ENCODE measurements at places on chromosomes 16 and 17.

DNA sequence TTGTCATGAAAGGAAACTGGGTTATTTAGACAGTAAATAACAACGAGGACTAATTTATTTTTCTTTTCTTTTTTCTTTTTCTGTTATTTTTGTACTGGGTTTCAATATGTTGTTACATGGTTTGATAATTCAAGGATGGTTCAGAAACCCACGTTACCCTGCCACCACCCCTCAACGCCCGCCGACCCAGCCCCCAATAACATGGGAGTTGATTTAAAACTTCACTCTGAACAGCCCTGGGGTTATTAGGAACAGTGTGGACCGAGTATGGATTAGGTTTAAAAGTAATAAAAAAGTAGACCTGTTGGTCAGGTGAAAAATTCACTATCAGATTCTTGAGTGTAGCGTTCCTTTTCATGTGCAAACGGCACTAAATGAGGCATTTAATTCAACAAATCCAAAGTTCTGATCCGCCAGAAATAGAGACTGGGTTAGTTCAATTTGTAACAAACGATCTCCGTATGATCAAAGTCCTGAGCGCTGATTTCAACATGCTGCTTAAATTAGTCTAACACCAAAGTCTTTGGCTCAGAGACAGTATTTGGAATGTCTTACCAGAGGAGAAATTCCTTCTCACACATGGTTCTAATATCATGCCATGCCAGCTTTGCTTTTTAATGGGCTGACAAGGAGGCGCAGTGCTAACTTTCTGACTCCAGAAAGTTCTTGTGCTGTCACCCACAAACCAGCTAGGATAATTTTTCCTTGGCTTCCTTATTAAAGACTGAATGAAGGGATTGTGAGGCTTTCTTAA, 173.1 kb upstream of the IRX3 start:
- DNase-seq, result no peak

DNA sequence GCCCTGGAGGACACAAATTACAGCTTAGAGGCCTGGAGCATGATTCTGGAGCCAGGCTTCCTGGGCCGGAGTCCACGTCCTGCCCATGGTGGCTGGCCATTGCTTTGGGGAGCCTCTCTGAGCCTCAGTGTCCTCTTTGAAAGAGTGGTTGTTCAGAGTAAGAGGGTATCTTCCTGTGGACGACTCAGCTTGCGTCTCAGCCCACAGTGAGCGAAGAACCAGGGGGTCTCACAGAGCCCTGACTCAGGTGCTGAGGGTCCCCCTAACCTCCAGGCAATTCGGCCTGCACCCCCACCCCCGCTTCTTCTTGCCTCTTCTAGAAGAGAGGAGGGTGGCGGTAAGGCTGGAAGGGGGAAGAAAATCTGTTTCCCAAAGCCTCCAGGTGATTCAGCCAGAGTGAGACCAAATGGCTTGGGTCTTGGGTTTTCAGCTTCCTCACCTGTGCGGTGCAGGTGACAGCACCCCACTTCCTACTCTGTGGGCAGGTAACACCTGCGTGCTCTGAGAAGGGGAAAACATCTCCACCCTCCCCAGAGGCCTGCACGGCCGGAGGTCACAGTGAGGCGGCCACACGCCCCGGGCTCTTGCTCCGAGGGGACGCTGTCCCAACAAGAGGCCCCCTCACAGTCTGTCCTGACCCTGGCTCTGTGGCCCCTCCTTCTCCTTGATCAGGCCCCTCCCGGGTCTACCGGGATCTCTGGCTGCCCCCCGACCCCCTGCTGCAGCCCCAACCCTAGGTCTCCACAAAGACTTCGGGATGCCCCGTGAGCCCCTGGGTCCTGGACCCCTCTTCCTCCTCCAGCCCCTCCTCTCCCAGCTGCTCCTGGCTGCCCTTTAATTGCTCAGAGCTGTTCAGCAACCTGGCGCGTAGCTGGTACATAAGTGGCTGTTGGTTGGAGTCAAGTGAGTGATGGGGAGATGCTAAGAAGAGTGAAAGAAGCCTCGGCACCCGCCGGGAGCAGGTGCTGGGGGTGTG, 119.2 kb downstream of the METRNL start:
- DNase-seq, result no peak

GRCh38 chr17:58052945-58053715, 30.1 kb upstream of the DYNLL2 start:
- no peak for DNase-seq

DNA sequence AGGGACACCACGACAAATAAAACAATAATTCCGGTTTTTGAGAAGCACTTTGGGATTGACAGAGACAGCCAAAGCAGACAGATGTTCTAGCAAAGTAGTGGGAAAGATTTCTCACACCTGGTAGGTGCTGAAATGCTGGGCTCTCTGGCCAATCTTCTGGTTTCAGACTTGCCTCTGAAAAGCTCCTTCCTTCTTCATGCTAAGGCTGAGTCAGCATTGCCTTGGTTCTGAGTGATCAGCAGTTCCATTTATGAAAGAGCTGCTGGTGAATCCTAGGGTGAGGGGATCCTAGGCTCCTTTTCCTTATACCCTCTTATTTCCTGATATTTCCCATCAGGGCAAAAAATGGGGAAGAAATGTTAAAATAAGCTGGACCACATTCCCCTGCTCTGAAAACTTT, 268.7 kb upstream of the SALL1 start:
- DNase-seq, result no peak

- DNase-seq, result no peak
Observed at GRCh38 chr17:4425398-4425797, 8.3 kb upstream of the SPNS3 start.

- no peak for DNase-seq
Observed at GRCh38 chr17:67629971-67630320, 87.8 kb upstream of the NOL11 start.

GRCh38 chr17:7591596-7591995, 1.7 kb upstream of the SOX15 start:
- DNase-seq, result no peak

DNA sequence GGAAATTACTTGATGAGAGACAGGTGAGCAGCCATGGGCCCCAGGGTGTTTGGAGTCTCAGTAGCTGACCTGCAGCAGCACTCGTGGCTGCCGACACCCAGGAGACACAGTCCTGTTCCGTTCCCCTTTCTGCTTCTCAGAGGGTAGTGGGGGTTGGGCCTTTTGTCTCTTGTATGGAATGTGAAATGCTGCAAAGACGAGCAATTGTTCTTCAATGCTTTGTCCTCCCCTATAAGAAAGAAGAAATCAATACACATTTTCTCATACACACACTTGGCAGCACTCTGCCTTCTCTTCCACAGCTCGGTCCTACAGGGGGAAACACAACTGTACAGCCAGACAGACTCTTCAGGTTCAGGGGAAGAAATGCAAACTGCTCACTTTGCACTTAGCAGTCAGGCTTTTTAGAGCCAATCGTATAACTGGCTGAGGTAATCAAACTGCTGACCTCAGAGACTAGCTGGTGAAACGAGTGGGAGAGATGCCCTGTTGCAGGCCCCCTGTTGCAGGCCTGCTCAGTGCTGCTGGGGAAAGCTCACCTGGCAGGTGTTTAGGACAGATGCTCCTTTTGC, 96.7 kb downstream of the AATF start:
- no peak for DNase-seq

GRCh38 chr17:63681530-63681929, 18.4 kb downstream of the LIMD2 start:
- no peak for DNase-seq

DNA sequence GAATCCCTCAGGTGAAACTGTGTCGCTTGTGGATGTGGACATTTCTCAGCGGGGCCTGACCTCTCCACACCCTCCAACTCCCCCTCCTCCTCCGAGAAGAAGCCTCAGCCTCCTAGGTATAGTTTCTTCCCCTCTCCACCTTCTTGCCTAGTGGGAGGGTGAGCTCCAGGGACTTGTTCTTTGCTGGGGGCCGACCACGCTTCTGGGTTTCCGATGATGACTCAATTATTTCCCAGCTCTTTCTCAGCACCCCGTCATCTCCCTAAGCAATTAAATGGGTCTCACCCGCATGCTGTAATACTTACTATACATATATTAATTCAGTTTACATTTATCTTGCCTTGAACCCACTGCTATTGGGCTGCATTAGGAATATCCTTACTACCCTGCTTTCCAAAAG, 13.1 kb downstream of the SOCS7 start:
- DNase-seq, result no peak

GRCh38 chr16:4372001-4372577, 441 bp downstream of the VASN start:
- no peak for DNase-seq

DNA sequence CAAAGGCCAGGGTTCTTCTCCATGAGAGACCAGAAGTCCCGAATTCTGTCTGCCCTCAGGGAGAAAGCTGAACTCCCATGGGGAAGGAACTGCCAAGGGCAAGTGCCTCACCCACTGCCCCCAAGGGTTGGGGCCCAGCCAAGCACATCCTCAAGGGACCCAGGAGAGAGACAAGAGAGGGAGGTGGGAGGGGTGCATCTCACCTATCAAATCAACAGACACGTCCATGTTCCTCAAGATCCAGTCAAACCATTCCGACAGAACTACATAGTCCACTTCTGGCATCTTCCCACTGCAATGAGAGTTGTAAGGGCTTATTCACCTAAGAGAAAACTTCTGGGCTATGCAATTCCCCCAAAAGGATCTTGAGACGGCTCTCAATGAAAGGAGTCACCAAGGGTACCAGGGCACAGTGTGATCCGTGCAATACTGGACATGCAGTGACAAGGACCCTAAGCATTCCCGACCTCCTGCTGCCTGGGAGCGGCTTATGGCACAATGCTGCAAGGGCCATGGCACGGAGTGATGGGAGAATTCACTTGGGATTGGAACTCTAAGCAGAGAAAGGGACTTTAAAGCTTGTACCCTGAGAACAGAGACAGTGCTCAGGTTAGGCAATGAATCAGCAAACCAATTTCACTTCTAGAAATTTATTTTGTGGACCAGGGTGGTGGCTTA, 32.2 kb downstream of the TK2 start:
- DNase-seq, result no peak

DNA sequence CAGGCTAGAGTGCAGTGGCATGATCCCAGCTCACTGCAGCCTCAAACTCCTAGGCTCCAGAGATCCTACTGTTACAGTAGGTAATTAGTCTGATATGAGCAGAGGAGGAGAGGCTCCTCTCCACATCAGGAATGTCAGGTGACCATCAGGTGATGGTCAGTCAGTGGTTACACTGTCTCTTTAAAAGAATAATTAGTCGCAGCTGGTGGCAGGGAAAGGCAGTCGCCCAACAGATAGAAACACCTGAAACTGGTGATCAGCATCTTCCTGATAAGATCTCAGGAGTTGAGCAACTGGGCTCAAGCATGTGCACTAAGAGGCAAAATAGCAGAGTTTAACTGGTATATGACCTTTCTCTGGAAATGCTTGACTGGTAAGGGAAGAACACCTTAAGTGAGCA, 21.5 kb upstream of the ABCA5 start:
- DNase-seq, result no peak

DNA sequence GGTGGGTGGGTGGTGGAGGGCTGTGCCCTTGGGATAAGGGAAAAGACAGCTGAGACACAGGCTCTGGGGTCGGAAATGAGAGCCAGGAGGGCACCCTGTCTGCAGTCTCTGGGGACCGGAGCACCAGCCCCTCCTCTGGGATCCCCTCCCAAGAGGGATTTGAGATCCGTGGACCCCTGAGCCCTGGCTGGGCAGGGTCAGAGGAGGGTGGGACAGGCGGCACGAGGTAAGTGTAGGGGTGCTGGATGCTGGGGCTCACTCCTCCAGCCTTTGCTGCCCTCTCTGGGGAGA, 425 bp downstream of the SGSH start:
- DNase-seq, result no peak

DNA sequence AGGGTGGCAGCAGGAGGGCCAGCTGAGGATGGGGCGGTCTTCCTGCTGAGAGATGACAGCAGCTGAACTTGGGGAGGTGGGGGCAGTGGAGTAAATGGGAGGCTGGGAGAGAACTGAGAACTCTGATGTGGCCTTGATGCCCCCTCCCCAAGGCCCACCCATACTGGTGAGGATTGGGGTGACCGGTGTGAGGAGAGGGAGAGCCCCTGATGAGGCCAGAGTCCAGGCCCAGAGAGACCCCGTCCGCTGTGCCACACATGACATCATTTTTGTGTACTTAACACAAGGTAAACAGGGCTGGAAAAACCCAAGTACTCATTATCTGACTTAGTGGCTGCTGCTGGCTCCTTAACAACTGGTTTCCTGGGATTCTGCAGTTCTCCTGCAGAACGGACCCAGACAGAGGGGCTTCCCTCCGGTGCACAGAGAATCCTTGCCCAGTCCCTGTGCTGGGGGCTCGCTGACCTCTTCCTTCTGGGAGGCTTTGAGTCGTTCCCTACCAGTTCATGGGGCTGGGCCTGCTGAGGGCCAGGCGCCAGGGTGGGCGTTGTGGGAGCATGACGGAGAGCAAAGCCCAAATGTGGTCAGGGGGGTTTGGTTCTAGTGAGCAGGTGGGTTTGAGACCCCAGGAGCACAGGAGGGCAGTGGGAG, 207.6 kb downstream of the RAB11FIP4 start:
- no peak for DNase-seq

DNA sequence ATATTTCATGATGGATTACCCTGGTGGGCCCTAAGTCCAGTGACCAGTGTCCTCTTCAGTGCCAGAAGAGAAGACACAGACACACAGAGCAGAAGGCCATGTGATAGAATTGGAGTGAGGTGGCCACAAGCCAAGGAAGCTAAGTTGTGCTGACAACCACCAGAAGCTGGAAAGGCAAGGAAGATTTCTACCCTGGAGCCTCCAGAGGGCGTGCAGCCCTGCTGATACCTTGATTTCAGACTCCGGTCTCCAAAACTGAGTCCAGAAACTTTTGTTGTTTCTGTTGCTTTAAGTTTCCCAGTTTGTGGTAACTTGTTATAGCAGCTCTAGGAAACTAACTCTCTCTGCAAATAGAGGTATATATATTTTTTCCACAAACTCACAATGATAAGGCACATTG, 396.6 kb upstream of the ASIC2 start:
- DNase-seq, result no peak

DNA sequence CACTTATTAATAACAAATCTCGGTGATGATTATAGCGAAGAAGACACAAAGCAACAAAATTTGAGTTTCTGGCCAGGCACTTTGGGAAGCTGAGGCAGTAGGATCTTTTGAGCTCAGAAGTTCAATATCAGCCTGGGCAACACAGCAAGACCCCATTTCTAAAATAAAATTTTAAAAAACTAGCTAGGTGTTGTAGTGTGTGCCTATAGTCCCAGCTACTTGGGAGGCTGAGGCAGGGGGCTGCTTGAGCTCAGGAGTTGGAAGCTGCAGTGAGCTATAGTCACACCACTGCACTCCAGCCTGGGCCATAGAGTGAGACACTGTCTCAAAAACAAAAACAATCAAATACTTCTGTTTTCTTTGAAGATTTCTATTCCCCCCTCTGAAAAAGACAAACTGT, 104.9 kb downstream of the SYCE1L start:
- DNase-seq, result no peak

Data from activated CD4-positive, CD25-positive, alpha-beta regulatory T cell treated with anti-CD3 and anti-CD28 coated beads, Interleukin-2, amount 50 U/mL, for 16 hours (primary cell).